ENCODE measurements at places on chromosomes 1 and 21. TPM values are rescaled to one million over a fixed set of nuclear protein-coding genes. Genes with fewer than 3 reads are reported as not detected.

PLPP3 gene
- total RNA-seq = 156 TPM

GRCh38 chr1:173779936-173780335 is 44.5 kb upstream of the DARS2 start:
- DNase-seq = no peak

DNA sequence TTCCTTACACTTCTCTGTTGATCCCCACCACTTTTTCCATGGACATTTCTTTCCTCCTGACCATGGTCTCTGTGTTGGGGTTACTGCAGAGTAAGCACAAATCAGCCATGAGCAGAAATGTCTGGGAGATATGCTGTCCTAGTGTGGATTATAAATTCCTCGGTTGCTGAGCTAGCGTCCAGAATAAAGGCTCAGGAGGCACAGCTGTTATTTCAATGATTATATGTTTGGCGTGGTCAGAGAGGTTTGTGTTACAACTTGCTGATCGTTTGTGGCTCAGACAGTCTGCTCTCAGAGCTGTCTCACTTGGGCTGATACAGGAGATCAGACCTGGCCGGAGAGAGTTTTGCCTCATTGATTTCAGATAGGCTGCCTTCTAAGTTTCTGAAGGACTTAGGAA is 37.5 kb upstream of the LAMC2 start:
- peak; percentile 65 for DNase-seq

DNA sequence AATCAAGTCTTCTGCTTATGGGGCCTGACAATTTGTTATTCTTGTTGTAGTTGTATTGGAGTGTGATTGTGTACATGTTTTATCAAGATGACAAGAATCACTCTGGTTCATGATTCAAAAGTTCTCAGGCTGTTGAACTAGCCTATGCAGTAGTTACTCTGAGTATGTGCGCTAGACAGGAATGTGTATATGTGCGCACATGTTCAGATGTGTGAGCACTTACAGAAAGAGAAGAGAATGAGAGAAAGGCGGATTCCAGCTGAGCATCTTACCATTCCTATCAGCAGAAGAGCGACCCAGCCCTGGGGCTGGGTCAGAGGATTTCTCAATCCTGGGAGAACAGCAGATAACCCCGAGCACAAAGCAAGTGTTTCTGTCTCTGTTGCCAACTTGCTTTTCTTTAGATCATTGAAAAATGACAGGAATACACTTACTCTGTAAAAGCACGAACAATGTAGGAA is 110.8 kb upstream of the HOOK1 start:
- DNase-seq = no peak

DNA sequence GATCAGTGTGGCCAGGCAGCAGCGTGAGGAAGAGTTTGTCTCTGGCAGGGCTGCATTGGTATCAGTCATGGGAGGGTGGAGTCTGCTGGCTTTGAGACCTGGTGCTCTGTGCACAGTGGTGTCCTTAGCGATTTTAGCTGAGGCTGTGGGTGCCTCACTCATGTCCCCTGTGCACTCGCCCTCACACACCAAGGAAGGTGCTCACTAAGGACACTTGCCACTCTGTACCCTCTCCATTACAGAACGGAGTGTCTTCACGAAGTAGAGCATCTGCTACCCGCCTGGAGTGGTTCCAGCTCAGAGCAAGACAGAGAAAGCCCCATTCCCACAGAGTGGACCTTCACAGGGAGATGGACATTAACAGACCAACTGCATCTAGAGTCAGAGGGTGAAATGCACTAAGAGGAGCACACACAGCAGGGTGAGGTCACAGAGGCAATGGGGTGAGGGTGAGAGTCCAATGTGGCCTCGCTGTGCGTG is 117.9 kb downstream of the MATN1 start:
- DNase-seq = no peak

DNA sequence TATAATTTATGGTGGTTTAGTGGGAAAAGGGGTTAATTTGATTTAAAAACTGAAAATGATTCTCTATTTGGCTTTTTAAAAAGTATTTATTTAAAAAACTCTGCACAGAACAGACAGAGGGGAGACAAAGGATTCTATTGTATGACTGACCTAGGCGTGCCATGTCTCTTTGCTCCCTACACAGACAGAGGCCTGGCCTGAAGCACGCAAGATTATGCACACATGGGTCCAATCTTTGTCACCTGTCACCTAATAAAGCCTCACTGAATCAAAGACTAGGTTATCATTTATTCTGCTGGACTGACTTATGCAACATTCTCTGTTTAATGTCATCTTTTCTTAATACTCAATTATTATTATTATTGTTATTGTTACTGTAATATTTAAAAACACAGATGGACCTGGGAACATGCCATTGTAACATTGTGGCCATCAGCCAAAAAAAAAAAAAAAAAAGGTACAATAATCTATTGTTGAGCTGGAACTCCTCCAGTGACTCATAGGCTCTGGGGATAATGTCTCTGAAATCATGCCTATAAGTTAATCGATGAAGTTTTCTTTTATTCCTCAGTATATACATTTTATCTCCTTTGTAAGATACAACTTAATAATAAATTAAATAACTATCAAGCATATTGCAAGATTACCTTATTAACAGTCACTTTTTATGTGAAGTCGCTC is 112.1 kb downstream of the RUNX1 start:
- DNase-seq = peak; percentile 48
